ENCODE measurements at places on chromosomes 2 and 18.

DNA sequence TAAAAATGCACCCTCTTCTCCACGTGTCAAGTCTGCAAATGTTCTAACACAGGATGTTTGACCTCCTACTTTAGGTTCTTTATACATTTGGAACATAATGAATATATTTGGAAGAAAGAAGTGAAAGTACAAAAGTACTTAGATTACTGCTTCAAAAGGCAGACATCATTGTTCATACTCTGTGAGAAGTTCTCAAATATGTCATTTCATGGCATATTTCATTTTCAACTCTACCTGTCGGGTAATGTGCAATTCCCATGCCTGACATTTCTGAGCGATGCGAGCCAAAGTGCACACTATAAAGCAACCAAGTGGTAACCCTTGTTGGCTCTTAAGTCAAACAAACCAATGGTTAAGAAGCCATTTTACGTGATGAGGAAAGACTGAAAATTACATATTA is 7.0 kb downstream of the BUB1 start:
- no peak for DNase-seq

- no peak for DNase-seq
Measured at GRCh38 chr2:150280231-150280630, 207.2 kb downstream of the RND3 start.

GRCh38 chr18:887716-888115 is 17.0 kb upstream of the ADCYAP1 start:
- DNase-seq = no peak

DNA sequence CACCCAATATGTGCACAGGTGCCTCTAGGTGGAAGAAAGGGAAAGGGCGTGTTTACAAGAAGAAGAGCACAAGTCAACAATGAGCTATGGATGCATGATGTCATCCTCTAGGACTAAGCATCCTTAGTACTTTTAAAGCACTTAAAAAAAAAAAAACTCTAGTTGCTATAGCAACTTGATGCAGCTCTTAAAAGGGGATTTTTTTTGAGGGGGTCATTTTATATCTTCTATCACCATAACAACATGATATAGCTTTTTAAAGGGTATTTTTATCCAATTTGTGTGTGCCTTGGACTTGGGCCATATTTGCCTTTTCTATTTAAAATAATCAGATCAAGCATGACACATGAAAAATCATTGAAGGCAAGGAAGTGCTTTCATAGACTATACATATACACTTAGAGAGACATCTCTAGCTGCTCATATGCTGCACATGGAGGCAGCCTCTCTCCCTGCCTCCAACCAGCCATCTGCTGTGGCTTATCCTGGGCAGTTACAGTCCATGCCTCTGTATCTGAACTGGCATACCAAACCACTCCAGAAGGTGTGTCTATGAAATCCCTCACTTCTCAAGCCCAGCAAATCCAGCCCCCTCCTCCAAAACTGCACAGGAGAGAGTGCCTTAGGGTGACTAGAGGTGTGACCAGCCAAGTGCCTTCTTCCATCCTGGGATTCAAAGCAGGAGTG is 165.4 kb downstream of the MSH2 start:
- no peak for DNase-seq

DNA sequence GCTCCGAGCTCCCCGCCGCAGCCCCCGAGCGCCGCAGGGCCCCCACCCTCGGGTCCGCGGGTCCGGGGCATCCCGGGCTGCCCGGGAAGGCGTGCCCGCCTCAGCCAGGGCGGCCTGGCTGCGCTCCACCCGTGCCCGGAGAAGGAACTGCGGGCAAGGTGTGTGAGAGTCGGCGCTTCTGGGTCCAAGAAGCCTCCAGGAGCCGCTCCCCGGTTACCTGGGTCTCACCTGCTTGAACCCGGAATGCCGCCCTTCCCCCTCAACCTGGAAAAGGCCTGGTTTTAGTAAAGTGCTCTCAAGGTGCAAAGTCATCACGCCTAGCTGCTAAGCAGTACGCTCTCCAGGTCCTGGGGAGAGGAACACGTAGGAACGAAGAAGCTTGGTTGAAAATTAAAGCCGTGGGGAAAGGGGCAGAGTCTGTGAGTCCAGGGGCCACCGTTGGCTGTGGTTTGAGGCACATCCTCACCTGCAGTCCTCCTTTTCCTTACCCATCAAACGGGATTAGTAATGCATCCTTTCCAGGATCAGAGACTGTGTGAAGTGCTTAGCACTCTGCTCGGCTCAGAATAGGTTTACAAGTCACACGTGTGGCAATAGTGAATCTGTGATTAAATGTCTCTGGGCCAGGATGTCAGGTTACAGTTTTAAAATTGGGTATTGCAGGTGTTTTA is 1.2 kb downstream of the ASAP2 start:
- DNase-seq = no peak

GRCh38 chr2:117716505-117716904 is 98.0 kb upstream of the DDX18 start:
- no peak for DNase-seq

DNA sequence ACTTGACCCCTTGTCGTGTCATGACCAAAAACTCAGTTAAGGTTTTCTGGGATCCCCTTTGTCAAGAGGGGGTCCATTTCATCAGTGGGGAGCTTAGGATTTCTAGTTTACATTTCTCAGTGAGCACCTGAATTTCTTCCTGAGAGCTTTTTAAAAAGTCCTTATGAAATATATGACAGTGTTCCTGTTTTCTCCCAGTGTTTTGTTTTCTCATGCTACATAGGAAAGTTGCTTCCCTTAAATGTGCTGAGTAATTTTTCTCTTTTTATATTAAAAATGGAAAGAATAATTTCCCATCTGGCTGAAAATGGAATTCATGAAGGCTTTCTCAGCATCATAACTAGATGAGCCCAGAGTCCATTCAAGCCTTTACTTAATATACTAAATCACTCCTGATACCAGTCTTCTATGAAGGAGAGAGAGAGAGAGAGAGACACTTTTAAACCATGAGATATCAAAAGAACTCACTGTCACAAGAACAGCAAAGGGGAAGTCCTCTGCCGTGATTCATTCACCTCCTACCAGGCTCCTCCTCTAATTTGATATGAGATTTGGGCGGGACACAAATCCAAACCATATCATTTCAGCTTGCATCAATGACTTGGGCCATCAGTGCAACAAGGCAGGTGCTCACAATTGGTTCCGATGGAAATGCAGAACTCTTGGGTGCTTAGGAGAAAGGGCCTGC is 61.1 kb downstream of the XRCC5 start:
- DNase-seq = no peak

DNA sequence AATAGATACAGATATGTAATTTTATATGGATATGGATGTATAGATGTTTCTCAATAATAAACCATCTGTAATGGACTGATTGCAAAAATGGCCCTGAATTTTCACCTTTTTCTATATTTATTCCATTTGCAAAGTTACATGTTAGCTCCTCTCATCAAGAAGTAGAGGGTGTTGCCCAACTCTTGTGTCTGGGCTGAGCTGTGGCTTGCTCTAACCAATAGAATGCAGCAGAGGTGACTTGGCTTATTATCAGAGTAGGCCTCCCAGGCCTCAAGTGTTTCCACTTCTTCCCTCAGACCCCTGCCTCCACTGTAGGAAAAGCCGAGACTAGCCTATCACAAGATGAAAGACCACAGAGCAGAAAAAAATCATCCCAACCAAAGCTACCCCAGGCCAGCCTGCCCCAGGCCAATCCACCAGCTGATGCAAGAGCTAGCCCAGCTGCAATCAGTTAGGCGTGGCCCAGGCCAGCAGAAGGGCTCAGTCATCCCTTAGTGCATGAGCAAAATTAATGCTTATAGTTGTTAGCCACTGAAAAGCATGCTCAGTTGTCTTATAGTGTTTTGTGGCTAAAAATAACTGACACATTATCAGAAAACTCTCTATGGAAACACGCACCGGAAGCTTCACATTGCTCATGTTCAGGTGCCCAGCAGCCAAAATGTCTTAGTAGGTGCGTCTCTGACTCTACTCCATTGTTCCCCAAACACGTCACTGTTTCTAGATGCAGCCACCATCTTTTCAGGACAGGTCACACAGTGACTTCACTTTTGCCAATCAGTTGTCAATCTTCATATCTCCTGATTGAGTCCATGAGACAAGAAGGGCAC is 464.0 kb downstream of the FBXO15 start:
- no peak for DNase-seq

DNA sequence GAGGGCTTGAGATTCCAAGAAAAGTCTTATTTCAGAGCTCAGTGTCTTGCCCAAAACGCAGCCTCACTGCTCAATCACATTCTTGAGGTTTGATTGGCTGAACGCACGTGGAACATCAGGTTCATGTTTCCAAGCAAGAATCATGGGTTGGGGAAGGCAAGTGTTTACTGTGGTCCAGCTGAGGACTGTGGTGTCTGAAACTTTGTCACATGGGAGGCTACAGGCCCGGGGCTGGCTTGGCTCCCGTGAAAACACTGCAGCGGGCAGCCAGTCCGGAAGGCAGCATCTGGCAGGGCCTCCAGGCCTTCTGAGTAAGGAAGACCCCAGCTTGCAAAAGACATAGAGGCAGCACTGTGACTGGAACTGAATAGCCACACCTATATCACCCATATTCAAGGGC is 84.7 kb downstream of the POLR1A start:
- no peak for DNase-seq

GRCh38 chr2:161486111-161486510 is 70.0 kb downstream of the TBR1 start:
- DNase-seq = no peak

GRCh38 chr2:98158305-98158704 is 71.3 kb downstream of the VWA3B start:
- DNase-seq = no peak

- DNase-seq = no peak
Measured at GRCh38 chr2:18722101-18722500, 132.7 kb upstream of the NT5C1B start.

DNA sequence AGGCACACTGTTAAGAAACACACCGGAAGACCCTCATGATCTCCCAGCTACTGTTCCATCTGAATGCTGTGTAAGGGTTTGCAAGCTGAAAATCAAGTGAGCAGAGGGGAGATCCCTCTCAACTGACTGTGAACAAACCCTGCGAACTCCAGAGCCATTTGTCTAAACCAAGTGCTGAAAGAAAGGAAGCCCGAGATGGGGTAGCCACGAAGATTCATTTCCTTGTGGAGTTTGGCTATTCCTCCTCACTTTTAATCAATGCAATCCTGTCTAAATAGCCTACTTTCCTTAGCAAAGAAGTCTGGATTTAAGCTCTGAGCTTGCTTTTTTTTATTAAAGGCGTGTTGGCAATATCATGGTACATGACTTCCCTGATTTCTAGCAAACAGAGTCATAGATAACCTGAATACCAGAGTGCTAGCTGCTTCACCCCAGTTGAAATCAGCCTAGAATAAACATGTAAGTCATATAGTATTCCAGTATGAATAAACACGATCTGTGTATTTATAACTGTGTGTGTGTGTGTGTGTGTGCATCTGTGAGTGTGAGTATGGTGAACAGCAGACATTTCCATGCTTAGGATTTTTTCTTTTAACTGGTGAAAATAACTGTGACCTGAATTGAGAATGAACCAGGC is 365.2 kb downstream of the ZNF521 start:
- DNase-seq = no peak

- DNase-seq = no peak
Measured at GRCh38 chr2:239706367-239706766, 305.5 kb upstream of the HDAC4 start.

GRCh38 chr2:176491172-176491904 is 222.1 kb downstream of the MTX2 start:
- no peak for DNase-seq

DNA sequence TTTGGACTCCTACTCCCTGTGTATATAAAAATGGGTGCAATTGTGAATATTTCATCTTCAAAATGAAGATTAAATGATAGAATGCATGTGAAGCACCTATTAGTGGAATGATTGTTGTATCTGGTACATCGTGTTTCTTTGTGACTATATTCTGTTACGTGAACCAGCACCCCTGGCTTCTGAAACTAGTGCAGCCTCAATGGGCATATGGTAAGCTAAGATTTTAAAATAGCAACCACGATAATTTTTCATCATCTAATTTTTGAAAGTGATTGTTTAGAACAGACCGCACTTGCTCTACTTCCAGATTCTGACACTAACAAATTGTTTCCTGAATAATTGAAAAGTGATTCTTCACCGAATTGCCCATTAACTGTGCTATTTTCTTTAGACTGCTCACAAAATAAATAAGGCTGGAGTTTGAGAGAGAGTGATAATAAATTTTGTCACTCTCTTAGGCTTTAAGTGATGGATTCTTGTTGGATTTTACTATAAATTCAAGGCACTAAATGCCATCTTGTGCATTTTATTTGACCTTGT is 806.1 kb upstream of the LRATD1 start:
- no peak for DNase-seq

DNA sequence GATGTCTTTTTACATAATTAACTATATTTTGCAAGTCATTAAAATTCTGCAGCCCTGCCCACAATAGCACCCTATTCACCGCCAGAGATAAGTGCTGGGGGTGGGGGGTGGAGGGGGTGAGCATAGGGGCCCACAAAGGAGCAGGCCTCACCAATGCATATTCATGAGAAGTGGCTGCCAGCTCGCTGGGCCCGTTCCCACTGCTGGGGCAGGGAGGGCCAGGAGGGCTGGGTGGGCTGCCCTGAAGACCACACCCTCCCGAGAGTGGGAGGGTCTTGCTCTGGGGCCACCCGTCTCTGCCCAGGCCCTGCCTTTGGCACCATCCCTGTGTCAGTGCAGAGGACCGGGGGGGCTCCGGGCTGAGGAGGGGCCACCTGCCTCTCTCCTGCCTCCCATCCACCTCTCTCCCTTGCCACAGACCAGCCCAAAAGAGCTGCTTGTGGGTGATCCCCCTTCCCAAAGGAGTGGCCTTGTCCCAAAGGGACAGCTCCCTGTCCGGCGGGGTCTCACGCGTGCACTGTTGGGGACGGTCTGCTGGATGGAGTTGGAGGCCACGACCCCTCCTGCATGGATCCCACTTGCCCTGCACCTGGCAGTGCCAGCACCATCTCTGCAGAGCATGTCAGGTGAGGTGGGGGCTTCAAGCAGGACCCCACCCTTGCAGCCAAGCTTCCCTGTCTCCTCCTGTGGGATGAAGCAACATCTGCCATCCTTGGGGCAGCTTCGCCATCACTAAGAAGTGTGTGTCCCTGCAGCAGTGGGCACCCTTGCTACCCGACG is 138.8 kb upstream of the GPC1 start:
- no peak for DNase-seq

- no peak for DNase-seq
Measured at GRCh38 chr2:190762566-190762965, 113.7 kb downstream of the NAB1 start.

- DNase-seq = no peak
Measured at GRCh38 chr18:48476550-48476917, 62.3 kb upstream of the CTIF start.
